Epithelial cell of umbilical artery (primary cell): ENCODE measurements at places on chromosomes 12 and 14. TPM values are rescaled to one million over a fixed set of nuclear protein-coding genes. Genes with fewer than 3 reads are reported as not detected.

The SCNN1A gene
- total RNA-seq: under 0.01 TPM in 1 of 2 replicates, not detected in the other

The BTBD7 gene
- 23.1 and 27.9 TPM in 2 replicates for total RNA-seq

The MIS18BP1 gene
- 36.4 and 57.9 TPM in 2 replicates for total RNA-seq

The MYF6 gene
- under 0.01 TPM in 1 of 2 replicates, not detected in the other for total RNA-seq

The TC2N gene
- not detected in 2 replicates for total RNA-seq

The COQ6 gene
- total RNA-seq: 15.5 and 18.8 TPM in 2 replicates

The CLMN gene
- 5.5 and 7.8 TPM in 2 replicates for total RNA-seq
